ENCODE measurements at places on chromosomes 12 and 14.
A peak's percentile ranks its signal among the peaks of the same experiment; 100 is the strongest.

DNA sequence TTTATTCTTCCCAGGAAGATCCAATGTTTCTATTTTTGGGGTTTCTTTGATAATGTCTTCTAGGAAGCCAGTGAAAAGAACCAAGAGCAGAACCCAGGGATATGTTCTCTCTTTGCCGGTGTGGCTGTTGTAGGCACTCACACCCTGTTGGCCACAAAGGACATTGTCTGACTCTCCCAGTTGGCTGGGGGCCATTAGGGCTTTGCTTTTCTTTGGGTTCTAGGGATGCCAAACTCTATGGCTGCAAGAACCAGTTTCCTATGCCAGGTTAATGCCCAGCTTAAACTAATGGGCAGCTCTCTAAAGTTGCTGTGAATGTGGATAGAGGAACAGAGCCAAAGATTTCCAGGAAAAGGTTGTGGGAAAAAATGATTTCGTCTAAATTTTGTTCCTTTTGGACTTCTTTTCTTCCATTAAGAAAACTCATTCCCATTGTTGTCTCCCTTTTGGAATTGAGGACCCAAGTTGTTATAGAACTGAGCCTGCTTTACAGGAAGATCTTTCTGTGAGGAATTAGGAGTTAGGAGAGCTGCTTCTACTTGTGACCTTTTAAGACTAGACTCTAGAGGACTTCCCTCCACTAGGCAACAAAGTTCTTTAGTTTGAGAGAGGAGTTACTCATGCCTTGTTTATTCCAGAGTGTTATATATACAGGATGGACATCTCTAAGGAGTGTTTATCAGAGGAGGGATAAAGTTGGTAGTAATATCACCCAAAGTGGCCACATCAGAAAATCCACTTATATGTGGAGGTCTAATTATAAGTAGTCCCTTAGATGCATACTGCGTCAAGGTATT, 13.1 kb downstream of the COPZ1 start:
- no peak for DNase-seq

DNA sequence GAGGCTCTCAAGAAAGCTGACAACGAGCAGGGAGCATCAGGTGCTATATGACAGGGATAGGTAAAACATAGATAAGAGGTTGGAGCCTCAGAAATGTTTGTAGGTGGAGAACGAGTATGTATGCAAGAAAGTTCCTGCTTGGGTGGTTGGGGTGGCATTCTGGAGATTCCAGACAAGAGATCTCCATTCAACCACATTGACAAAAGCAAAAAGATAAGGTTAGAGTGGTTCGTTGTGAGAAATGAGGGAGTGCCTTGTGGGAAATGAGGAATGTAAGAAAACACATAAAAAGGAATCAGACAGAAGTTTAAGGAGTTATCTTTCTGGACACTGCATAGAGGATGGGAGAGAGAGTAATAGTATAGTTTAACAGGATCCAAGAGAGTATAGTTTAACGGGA, 290.3 kb downstream of the DPF3 start:
- DNase-seq = no peak

GRCh38 chr12:51827925-51828818, 20.3 kb downstream of the FIGNL2 start:
- DNase-seq = no peak

DNA sequence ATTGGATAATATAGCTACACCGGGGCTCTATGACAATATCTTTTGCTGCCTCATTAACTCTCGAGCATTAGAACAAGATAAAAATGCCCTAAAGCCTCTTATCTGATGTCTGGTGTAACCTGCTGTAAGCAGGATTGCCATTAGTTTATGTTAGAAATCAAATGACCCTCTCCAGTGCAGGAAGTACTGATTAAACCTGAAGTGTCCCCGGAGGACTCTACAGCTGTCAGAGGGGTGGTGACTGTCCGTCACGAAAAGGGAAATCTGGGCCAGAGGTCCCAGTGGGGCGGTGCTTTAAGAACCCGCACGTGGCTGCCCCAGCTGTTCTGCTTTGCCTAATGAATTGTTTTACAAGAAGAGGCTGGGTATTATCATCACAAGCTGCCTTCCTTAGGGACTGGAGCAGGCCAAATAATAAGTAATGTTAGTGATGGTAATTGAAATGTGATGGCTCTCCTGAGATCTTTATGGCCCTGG, 55.7 kb downstream of the LIN52 start:
- DNase-seq = no peak

DNA sequence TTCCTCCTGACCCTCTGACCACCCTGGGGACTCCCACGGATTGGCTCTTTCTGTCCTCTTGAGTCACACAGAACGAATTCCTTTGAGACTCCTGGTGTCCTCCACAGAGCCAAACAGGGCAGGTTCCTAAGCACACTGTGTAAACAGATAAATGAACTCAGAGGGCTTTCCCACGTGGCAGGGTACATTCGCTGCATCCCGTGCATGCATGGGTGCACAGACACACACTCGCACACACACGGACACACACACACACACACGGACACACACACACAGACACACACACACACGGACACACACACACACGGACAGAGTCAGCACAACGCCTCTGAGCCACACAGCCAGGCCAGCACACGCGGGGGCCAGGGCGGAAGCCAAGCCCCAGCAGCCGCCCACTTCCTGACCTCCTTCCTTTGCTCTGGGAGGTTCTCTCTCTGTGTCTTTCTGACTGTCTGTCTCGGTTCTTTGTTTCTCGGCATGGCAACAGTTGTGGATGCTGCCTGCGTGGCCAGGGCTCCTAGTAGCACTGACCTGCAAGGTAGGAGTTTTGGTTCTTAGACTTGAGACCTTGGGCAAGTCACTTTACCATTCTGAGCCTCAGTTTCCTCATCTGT, 706 bp downstream of the CRACR2A start:
- no peak for DNase-seq

DNA sequence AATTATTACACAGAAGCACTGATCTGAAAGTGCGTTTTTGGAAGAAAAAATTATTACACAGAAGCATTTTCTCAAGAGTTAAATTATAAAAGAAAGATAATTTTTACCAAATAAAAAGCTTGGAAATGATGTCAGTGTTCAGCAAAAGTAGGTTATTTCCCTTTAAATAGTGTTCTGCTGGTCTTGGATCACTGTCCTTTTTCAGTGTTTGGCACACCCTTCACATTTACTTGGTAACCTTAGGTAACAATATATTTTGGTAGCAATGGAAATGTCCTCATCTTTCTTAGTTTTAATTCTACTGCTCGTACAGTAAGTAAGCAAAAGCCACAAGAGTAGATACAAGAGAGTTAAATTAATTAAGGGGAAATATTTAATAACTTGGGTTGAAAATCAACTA, 40.3 kb downstream of the FERMT2 start:
- no peak for DNase-seq

DNA sequence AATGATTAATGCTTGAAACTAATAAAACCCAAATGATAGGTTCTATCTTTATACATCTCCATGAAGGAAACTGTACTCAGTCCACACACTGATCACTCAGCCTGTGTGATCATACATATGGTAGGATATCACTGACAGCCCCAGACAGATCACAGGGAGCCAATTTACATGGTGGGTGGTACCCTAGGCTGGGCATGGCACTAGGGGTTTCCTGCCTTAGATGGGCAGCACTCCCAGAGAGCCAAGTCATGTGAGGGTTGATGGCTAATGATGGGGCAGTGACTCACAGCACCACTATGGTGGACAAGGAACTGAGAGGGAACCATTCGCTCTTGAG, 89.6 kb upstream of the PTPRR start:
- DNase-seq = no peak

GRCh38 chr14:105858676-105859025, 332.3 kb downstream of the TMEM121 start:
- DNase-seq = no peak

GRCh38 chr12:5047094-5047493, 3.4 kb downstream of the KCNA5 start:
- DNase-seq = no peak

- no peak for DNase-seq
These were observed 11.6 kb upstream of the PAX9 start for GRCh38 chr14:36649872-36650650.

DNA sequence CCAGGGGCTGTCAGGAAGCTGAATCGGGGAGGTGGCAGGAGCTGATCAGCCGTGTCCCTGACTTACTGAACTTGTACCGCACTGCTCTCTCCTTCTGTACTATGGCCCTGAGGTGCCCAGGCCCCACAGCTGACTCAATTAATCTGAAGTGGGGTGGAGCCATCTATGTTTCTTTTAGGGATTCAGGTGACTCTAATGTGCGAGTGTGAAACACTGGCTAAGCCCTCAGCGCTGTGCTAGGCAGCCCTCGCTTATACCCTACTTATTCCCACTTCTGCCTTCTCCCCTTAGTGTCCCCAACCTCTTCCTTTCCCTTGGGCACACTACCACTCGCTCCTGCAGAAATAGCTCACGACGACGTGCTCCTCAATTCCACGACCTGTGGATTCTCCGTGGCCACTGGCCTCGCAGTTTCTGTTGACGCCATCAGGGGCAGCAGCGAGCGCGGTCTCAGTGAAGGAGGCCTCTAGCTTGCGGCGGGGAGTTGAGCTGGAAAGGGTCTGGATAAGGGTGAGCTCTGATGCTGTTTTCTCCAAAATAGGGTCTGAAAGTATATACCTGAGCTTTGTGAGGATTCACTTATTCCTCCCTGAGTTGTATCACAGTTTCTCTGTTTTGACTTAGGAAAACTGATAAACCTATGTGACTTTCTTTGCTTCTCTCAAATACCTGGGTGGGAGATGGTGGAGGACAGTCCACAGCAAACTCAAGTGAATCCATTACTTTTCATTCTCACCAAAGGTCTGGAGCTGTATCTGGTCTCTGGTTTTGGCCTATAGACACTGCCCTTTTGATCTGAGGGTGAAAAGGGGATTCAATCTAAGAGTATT, 167.6 kb downstream of the SLC41A2 start:
- DNase-seq = no peak

- DNase-seq = no peak
These were observed 25.6 kb downstream of the PTPRQ start for GRCh38 chr12:80469681-80470080.

- no peak for DNase-seq
These were observed 598 bp downstream of the RASSF9 start for GRCh38 chr12:85835426-85836196.

DNA sequence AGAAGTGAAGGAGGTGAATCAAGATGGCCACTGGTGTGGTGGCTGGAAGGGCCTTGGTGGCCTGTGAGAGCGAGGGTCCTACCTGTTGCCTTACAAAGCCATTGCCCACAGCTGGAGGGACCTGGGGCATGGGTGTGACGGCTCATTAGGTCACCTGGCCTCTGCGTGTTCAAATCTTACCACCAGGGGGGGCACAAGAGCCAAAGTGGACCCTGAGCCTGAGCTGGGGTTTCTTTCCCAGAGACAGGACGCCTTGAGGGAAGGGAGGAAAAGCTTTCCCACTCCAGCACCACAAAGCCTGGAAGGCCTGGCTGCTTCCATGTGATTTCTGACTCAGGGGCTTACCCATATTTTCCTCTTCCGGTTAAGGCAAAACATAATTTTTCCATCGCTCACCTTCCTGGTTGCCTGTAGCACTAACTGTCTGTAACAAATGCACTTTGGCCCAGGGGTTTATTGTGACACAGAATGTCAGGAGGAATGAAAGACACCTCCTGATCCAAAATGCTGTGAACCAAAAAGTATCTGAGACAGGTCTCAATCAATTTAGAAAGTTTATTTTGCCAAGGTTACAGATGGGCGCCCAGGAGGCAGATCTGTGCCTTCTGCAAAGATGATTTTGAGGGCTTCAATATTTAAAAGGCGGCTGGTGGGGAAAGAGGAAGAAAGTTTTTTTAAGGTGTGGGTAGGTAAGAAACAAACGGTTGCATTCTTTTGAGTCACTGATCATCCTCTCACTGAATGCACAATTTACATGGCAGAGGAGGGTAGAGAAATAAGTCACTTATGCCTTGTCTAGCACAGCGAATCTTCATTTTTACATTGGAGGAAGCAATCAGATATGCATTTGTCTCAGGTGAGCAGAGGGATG, 4.3 kb upstream of the CD9 start:
- peak; percentile 61 for DNase-seq

DNA sequence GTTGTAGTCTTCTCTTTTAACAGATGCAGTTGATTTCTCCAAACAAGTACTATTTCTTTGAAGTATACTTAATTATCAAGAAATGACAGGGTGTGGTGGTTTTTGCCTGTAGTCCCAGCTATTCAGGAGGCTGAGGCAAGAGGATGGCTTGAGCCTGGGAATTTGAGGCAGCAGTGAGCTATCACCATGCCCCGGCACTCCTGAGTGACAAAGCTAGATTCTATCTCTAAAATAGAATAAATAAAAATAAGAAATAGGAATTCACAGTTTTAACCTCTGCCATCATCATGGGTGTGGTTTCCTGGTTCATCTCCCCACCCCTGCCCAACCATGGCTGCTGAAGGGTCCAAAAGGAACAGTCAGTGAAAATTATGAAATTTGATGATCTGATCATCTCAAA, 290.2 kb upstream of the FLRT2 start:
- no peak for DNase-seq

- DNase-seq = no peak
These were observed 36.6 kb downstream of the KRT80 start for GRCh38 chr12:52155048-52155868.

DNA sequence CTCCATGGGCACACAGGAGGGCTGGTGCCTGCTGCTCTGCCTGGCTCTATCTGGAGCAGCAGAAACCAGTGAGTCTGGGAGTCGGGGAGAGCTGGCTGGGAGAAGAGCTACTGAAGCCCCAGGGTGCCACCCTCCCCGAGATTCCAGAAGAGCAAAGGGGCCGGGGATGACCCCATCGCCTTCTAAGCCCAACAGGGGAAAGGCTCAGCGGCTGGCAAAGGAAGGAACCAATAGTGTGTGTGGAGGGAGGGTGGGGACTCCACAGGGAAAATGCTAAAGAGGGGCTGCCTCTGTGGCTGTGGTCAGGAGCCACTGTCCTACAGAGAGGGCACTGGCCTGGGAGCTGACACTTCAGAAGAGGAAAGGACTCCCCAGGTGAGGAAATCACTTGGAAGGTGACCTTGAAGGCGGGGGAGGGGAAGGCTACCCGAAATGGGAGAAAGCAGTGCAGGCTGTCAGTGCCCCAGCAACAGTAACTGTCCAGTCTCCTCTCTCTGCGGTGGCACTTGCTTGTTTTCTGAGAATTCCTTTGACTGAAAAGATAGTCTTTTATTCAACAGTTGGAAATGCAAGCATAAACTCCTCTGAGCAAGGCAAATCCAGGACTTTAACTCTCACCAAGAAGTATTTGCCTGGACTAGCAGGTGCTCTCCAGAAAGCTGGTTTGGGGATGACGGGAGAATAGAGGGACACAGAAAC, 552 bp downstream of the TAPBPL start:
- DNase-seq = no peak
